ENCODE measurements at places on chromosomes 7 and 10.

GRCh38 chr10:127318396-127318795 is 122.0 kb upstream of the INSYN2A start:
- no peak for DNase-seq

GRCh38 chr10:86773498-86773897 is 17.1 kb downstream of the BMPR1A start:
- no peak for DNase-seq

DNA sequence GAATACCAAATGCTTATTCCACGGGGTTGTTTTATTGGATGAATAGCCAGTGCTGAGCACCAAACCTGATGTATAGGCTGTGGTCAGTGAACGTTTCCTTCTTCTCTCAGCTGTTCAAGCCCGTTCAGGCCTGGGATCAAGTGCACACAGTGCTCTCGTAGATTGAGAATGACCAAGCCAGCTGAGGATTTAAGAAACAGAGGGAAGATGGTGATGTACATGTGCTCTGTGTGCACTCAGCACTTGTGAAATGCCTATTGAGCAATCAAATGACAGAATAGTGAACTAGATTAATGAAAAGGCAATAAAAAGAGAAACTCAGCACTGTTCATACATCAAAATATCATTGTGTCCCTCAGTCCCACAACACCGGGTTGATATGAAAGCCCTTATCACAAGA is 302.5 kb downstream of the BMPER start:
- no peak for DNase-seq

DNA sequence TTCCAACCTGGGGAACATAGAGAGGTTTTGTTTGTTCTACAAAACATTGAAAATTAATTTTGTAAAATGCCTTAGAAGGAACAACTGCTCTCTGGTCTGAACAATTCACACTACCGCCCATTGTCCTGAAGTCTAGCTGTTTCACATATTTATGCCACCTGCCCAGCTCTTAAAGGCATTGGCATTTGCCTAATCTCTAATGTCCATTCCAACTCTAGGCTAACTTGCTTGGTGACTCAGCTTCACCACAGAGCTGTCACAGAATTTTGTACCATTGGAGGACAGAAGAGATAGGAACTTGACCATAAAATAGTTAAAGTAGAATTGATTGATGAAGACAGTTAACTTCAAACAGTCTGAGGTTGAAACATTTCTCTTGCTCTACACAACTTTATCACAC is 53.5 kb upstream of the PPP1R17 start:
- DNase-seq, result no peak

DNA sequence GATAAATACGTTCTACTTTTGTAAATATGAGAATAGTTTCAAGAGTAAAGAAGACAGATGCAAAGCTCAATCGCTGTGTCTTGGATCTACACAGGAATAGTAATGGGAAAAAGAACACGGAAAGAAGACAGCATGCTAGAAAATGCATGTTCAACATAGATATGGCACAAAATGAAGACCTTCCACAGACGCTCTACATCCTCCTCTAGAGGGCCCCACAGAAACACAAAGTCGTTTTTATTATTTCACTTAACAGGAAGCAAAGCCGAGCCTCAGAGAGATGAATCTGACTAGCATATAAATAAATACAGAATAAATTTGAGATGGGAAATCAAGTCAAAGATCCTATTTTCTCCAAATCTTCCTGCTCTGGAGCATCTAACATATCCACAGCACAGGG is 292.6 kb downstream of the PARD3 start:
- no peak for DNase-seq

Data from activated CD8-positive, alpha-beta memory T cell treated with anti-CD3 and anti-CD28 coated beads, Interleukin-2, amount 10 ng/mL, durations not matched to agents 7 days and 5 days (primary cell).